ENCODE measurements at places on chromosomes 11 and 22. TPM values are rescaled to one million over a fixed set of nuclear protein-coding genes. Genes with fewer than 3 reads are reported as not detected.

Gene ELMOD1
- under 0.01 TPM for total RNA-seq

Gene YPEL4
- 0.72 TPM for total RNA-seq

Gene CWF19L2
- 13.3 TPM for total RNA-seq

- no peaks in the 10 kb centered on the region for H3K36me3 ChIP-seq
- H3K4me3 ChIP-seq: no peak overlapping the region
- no peak for DNase-seq
- H3K4me1 ChIP-seq: peaks cover 10% of the 10 kb centered on the region
- peak overlapping the region; percentile 20 for H3K27ac ChIP-seq
Observed at GRCh38 chr22:40721266-40721665, 42.0 kb downstream of the MCHR1 start.

- no peak overlapping the region for H3K27ac ChIP-seq
- H3K4me3 ChIP-seq: no peak overlapping the region
- H3K36me3 ChIP-seq: no peaks in the 10 kb centered on the region
- no peak for DNase-seq
- H3K27me3 ChIP-seq: no peaks in the 10 kb centered on the region
Observed at GRCh38 chr11:7592711-7593110, 78.9 kb downstream of the PPFIBP2 start.

DNA sequence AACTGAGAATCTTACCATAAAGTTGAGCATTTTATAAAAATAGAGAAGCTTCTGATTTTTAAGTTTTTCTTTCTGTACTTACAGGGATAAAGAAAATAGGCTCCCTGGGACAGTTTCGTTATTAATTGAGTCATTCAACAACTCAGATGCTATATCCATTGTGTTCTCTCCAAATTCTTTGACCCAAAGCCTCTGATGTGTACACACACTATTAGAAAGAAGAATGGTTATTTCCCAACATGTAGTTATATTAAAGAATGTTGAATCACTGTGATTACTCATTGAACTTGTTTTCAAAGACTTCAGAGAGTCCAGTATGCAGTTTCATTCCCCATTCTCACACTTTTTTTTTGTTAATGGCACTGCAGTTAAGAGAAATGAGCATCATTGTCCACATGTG is 734.3 kb upstream of the ARHGAP42 start:
- DNase-seq: no peak
- H3K4me1 ChIP-seq: no peaks in the 10 kb centered on the region
- H3K4me3 ChIP-seq: no peak overlapping the region
- no peaks in the 10 kb centered on the region for H3K36me3 ChIP-seq
- H3K27me3 ChIP-seq: no peaks in the 10 kb centered on the region
- no peak overlapping the region for H3K27ac ChIP-seq

Measured in osteoblast (primary cell).